NK-92 treated with Interleukin-12 subunit alpha and Interleukin-12 subunit beta, amount 100 ng/mL, for 24 hours (cell line): ENCODE measurements at places on chromosomes 6 and 20.

DNA sequence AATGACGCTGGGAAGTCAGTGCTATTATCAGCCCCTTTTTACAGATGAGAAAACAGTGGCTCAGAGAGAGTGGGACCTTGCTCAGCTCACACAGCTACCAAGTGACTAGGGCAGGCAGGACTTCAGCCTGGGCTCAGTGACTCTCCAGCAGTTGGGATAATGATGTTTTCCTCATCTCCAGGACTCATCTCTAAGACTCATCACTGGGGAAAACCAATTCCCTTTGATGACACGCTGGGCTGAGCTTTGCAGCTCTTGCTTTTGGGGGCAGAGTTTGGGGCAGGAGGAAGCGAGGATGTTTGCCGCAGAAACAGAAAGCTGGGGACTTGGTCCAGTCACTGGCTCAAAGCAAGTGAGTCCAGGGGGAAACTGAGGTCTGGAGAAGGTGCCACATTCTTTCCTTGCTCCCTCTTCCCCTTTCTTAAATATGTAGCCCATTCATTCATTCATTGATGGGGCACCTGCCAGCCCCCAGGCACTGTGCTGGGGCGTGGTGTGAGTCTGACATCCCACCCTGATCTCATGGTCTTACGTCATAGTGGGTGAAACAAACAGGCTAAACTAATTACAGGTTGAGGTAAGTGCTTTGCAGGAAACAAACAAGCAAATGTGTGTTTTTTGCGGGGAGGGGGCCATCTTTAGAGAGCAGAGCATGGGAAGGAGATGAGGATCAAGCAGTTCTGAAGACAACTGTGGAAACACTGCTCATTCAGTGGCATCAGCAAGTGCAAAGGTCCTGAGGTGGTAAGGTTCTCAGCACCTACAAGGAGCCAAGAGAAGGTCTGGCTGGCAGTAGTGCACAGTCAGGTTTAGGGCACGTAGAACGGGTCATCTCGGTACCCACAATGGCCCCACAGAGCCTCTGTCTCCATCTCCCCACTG lies 74.4 kb upstream of the PMEPA1 start:
- no peak for DNase-seq

- no peak for DNase-seq
These were observed 471.0 kb downstream of the COL12A1 start for GRCh38 chr6:74734901-74735300.

DNA sequence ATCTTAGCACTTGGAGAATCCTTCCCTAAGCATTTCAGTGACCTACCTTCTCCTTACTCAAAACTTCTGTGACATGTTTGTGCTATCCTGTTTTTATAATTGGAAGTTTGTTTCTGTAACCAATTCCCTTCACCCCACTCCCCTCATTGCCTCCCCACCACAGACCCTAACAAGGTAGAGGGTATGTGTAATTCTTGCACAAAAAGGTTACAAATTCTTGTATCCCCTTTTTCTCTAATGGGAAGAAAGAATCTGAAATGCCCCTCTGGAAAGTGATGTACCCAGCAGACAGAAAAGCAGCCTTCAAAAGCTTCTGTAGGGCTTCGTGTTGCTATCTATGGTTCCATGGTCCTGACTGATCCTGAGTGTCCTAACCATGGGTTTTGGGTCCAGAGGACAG lies 111.7 kb upstream of the TMEM170B start:
- DNase-seq = no peak

GRCh38 chr6:114121913-114122662 lies 151.1 kb upstream of the HDAC2 start:
- DNase-seq = no peak
